COR-L47 (cell line): ENCODE measurements at places on chromosomes 13 and 19.

GRCh38 chr19:50815439-50815838, 8.1 kb downstream of the KLK1 start:
- no peak for DNase-seq

- DNase-seq, result no peak
Measured at GRCh38 chr13:30388406-30389283, 33.6 kb upstream of the UBE2L5 start.

- DNase-seq, result no peak
Measured at GRCh38 chr13:73334445-73334844, 275.6 kb downstream of the KLF5 start.

DNA sequence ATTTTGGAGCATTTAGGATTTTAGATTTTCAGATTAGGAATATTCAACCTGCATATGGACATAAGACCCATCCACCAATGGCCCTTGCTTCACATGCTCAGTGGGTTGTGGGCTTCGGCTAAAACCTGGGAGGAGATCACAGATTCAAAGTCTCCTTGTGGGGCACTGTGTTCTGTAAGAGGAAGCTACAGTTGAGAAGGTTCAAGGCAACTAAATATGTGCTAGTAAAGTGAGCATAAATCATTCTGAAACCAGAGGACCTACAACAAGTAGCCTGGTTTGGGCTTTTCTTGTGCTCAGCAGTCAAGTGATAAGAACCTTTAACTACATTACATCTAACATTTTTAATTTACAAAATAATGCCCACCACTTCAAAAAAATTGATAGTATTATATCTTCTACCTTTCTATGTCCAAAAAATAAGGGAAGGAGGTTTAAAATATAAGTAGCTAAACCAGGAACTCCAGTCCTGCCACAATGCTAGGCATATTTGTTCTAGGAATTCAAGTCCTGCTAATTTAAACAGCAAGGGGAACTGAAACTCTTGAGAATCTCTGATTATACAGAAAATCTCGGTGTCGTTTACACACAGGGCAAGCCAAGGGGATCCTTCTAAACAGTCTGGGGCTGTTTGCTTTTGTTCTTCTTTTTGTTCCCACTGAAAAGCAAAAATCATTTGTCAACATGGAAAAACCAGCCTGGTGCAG, 36.6 kb downstream of the FOXO1 start:
- no peak for DNase-seq

DNA sequence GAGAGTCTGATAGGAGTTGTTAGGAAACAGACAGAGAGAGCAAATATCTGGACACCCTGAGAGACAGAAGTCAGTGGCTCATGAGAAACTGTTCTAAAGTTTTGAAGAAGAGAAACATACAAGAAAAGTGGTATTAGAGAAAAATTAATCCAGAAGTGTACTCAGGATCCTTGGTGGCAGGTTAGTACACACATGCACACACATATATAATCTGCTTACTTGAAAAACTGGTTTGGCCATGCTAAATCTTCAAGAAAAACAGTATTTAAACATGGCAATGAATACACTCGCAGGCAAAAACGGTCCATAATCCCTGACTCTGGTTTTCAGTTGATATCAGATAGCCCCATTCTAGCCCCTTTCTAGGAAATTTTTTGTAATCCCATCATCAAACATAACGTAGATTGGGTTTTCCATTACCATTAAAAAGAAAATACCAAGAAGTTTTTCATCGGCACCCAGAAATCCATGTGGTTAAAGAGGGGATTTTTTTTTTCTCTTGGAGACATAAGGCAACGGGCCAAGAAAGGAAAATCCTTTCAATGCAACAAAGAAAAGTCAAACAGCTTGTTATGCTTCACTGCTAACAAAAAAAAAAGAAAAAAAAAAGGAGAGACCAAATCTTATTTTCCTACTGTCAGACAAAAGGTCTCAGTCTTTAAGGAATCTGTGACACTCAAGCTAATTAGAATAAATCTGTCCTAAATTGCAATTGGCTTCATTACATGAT, 178.0 kb upstream of the MIR17HG start:
- no peak for DNase-seq

GRCh38 chr19:14940266-14940665, 1.0 kb upstream of the OR7C2 start:
- no peak for DNase-seq
